ENCODE measurements at places on chromosomes 5 and 9.
A peak's percentile ranks its signal among the peaks of the same experiment; 100 is the strongest.

- DNase-seq = no peak
These were observed 8.3 kb upstream of the TGFBI start for GRCh38 chr5:136020383-136021015.

- no peak for DNase-seq
These were observed 114.2 kb downstream of the SEMA5A start for GRCh38 chr5:9431496-9432258.

- no peak for DNase-seq
These were observed 71.2 kb downstream of the RAPGEF1 start for GRCh38 chr9:131668439-131669268.

DNA sequence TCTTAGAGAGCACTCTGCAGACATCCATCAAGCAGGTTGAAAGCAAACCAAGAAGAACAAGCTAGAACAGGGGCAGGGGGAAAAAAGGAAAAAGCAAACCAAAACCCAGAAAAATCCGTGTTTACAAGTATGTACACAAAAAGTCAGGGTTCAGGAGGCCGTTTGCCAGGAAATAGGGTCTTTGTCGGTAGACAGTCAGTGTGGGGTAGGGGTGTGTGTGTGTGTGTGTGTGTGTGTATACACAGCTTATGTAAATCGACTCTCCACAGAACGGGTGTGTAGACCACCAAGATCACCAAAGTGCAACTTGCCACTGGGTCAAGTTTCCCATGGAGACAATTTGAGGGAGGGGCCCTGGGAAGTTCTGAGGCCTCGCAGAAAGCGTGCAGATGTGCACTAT is 13.1 kb downstream of the SPRY4 start:
- DNase-seq = no peak

GRCh38 chr5:41157272-41157894 is 55.9 kb downstream of the C6 start:
- no peak for DNase-seq

DNA sequence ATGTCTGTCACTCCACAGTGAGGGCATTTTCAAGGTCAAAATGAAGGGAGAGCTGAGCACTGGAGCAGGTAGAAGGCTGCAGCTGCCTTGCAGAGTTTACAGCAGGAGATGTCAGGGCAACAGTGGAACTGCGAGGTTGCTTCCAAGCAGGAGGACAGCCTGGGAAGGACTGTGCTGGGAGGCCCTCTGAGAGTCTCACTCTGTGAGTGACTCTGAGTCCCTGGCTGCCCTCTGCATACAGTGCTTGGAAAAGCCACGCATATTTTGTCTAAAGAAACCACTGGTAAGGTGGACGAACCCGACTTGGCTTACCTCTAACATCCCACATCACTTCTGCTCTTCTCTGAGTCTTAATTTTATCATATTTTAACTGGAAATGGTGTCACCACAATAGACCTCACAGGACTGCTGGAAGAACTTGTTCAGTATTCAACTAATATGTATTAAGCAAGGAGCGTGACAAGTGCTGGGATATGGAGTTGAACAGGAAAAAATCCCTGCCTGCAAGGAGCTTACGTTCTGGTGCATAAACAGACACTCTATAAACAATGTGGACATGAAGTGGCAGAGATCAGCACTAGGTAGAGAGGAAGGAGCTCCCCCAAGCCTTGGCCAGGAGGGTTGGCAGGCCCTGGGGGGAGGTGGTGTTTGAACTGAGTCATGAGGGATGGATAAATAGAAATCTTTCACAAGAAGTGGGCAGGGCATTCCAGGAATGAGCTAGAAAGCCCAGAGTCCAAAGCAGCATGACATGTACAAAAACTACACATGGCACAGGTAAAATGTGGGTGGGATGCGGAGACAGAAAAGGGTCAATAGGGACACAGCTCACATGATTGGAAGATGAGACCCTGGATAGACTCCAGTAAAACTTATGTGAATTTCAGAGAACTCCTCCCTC is 64.0 kb upstream of the FOXE1 start:
- DNase-seq = no peak

DNA sequence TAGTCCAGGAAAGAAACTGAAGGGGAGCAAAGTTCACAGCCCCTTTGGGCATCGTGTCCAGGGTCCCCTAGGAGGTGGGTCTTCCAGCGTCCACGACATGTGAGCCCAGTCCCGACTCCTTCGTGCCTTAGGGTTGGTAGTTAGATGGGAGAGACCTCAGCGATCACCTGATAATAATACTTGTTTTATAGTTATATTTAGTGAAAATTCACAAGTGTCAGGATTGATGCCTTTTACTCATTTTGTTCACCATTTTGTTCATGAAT is 20.1 kb downstream of the SPAAR start:
- no peak for DNase-seq

DNA sequence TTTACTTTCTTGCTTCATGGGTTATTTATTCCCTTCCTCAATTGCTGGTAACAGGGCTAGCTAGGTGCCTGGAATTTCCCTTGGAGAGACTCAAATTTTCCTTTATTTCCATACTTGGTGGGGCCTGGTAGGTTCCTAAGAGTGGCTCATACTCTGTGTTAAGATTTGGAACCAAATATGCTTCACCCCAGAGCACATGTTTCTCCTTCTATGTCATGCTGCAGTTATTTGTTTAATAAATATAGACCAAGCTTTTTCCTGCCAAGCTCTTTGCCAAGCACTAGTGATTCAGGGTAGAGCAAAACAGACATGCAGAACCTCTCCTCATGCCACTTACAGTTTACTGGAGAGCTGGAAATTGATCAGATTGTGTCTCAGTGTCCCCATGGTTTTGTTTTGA is 290.3 kb upstream of the SGCD start:
- no peak for DNase-seq

- no peak for DNase-seq
These were observed 77.5 kb upstream of the CAST start for GRCh38 chr5:96584712-96585111.

GRCh38 chr5:35246411-35246810 is 16.1 kb upstream of the PRLR start:
- no peak for DNase-seq

- no peak for DNase-seq
These were observed 40.1 kb downstream of the SLC1A1 start for GRCh38 chr9:4530375-4530774.

GRCh38 chr5:30690931-30691330 is 502.6 kb upstream of the CDH6 start:
- DNase-seq = no peak

GRCh38 chr9:27151693-27152404 is 42.8 kb downstream of the TEK start:
- no peak for DNase-seq

DNA sequence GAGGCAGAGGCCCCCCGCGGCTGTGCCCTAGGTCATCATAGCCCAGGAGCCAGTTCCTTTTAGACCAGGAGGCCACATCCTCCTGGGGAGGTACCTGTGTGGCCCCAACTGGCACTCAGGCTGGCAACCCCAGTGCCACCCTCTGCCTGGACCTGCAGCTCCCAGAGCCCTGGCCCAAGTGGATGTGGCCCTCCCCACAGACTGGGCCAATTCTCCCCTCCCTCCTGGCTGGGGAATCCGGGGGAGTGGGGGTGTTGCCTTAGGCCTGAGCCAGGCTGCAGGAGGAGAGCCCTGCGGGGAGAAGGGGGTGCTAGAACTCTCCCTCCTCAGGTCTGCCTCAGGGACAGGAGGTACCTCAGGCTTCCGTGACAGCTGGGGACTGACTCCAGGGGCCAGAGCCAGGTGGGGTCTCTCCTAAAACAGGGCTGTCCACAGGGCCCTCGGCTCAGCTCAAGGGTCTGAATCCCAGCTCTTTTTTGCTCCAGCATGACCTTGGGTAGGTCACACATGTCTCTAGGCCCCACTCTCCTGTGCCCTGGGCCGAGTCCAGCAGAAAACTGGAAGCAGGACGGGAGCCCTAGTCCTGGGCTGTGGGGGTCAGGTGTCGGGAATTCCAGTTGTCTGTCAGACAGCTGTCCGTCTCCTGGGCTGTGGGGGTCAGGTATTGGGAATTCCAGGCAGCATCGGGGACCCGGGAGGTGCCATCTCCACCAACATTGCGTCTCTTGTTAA is 9.6 kb downstream of the DNLZ start:
- DNase-seq = no peak

- DNase-seq = no peak
These were observed 40.2 kb upstream of the TEX48 start for GRCh38 chr9:114722081-114722621.

DNA sequence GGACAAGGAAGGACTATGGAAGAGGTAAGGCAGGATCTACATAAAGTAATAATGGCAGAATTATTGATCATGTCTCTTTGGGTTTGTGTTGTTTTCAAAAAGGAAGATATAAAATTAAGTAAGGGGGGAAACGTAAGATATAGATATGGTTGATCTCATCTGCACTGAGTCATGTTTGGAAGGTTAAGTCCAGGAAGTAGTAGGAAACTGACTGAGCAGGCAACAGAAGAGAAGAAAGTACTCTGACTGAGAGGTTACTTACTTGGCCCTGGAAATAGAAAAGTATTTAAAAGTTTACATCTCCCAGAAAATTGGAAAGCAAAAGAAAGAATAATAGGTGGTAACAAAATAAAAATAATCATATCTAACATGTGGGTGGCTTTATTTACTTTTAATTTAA is 405.3 kb upstream of the RGMB start:
- no peak for DNase-seq

- no peak for DNase-seq
These were observed 863 bp upstream of the LIFR start for GRCh38 chr5:38557308-38557710.

DNA sequence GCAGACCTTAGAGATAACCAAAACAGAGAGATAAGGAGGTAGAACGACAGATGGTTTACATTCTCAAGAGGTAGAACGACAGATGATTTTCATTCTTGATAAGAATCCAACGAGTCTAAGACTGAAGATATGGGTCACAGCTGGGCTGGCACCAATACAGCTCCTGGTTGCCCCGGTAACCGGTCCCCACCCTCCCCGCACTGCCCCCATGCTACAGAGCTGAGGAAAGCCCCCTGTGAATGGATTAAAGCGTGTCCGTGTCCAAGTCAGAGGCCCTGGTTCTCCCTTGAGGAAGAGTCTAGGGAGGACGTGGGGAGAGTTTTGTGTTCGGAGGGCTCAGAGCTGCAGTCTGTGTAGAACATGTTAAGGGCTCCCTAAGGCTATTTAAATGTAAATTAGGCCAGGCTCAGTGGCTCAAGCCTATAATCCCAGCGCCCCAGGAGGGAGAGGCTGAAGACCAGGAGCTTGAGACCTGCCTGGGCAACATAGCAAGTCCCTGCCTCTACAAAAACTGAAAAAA is 8.1 kb downstream of the IDNK start:
- DNase-seq = no peak

- DNase-seq = no peak
These were observed 15.6 kb downstream of the FKBP15 start for GRCh38 chr9:113205432-113205831.

DNA sequence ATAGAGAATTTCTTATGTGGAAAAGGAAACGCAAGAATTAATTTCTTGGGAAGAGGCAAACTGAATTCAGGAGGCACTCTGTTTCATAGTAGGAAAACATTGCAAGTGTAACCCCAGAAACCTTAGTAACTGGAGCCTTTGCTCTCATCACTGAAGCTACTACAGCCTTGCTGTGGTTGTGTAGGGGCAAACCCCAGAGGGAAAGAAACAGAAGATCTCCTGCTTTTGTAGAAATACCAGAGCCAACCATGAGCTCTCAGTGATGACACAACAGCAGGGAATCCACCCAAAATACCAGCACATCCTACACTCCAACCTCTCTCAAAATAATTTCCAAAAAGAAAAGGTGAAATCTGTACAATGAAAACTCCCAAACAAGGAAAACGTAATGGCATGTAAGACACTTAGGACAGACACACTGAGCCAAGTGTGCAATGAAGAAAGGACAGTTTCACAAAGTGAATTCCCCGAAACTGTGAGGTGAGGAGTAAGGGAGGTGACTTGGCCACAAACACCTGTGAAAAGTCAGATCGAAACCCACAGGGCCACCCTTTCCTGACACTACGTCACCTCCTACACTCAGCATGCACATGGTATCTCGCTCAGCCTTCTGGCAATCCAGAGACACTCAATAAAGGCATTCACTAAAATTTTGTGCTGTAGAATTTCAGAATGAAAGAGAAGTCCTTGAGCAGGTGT is 8.5 kb upstream of the ACSL6 start:
- no peak for DNase-seq

GRCh38 chr5:81768935-81769452 is 18.1 kb upstream of the SSBP2 start:
- DNase-seq = no peak

DNA sequence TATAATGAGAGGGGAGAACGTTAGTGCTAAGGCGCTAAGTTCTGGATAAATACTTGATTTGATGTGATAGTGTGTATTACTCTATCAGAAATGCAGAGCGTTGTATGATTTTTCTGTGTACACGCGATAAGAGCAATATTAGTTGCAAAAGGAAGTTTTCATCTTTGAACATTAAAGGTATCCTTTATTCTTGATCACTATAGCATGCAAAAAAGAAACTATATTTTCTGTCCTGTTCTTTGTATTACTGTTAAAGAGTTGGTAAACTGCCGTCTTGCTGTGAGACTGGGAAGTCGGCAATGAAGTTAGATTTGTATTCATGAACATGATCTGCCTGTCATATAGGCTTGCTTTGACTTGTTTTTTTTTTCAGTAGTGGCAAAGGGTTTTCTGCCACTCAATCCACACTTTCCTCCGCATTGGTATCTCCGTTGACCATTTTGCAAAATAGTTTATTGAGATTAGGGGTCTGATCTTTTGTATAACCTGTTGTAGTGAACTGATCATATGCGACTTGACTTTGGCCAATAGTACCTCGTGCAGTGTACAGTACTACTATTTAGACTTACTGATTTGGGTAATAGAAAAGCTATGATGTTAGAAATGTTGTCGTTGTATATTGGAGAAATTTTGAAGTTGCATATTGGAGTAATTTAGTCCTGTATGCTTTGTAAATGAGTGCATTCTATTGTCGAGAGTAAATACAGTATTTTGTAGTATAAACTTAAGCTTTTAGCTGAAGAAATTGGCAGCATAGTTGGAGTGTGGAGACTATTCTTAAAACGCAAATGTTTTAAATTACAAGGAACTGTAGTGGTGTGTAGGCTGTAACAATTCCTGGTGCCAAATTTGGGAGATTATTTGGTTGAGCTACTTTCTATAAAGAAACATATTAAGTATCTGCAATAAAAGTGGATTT is 1.7 kb downstream of the DENND4C start:
- peak; percentile 21 for DNase-seq

GRCh38 chr5:374631-375335 is 53.3 kb downstream of the AHRR start:
- DNase-seq = no peak

- DNase-seq = peak; percentile 39
These were observed 27.9 kb upstream of the GOLM1 start for GRCh38 chr9:86126998-86127972.

DNA sequence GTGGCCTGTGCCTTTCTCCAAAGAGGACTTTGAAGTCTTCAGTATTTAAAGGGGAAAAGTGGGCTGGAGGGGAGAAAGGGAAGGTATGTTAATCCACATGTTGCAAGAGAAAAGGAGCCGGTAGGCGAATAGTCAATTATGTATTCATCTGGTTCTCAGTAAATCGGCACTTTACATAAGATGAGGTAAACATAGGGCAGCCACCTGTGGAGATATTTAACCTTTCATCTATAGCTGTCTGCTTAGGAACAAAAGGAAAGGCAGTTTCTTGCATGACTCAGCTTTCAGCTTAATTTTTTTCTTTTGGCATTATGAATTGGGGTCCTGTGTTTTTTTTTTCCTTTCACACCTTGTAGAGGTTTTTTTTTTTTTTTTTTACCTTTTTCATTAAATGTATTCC is 42.2 kb downstream of the FGD3 start:
- DNase-seq = no peak

All from globus pallidus (tissue), 1 donor.